ENCODE measurements at places on chromosomes 4 and X. TPM values are rescaled to one million over a fixed set of nuclear protein-coding genes. Genes with fewer than 3 reads are reported as not detected.
A peak's percentile ranks its signal among the peaks of the same experiment; 100 is the strongest.

- DNase-seq = no peak
Observed at GRCh38 chr4:188246488-188246887, 107.2 kb downstream of the TRIML1 start.

Gene ZIC3
- not detected for total RNA-seq

GRCh38 chrX:10725071-10725470, 104.7 kb upstream of the MID1 start:
- no peak for DNase-seq

Gene LUZP4
- total RNA-seq = not detected

GRCh38 chr4:155785828-155786227, 27.0 kb downstream of the GUCY1B1 start:
- DNase-seq = no peak

DNA sequence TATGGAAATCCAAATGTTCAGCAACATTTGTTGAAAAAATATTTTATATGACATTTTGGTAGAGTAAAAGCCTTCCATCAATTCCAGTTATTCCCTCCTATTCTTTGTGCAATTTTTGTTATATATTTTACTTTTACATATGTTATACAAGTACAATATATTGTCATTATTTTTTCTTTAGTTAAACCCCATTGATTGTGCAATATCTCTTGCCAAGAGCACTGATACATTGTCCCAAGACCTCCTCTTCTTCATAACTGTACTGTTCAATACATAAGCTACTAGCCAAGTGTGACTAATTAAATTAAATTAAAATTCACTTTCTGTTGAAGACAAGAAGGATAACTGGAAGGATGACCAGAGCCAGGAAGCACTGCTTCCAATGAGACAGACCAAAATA, 527.5 kb downstream of the TMA16 start:
- DNase-seq = no peak

Gene BGN
- total RNA-seq = 35.3 TPM

GRCh38 chr4:53055274-53055673, 193.2 kb downstream of the RASL11B start:
- DNase-seq = no peak

GRCh38 chr4:138675685-138676084, 339.9 kb upstream of the NOCT start:
- no peak for DNase-seq

Gene BEND2
- total RNA-seq = not detected

Gene SHOX
- total RNA-seq = not detected

DNA sequence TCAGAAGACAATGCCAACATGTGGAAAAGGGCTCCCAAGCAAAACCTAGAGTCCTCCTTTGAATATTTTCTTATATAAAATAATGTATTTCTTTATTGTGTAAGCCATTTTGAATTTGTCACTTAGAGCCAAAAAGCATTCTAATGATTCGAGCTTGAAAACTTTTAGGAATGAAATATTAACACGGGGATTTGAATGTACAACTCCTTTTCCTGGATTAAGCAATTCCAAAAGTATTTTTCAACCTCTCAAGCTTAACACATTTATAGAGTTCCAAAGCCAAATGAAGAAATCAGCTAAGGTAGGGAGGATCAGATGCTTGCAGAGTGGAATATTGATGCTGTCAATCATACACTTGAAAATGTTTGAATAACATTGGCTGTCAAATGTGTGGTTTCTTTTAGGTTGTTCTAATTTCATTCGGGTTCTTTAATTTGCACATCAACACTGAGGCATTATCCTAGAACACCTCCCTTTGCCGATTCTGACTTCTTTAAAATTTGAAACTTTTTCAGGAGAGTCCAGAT, 67.2 kb upstream of the ETNPPL start:
- no peak for DNase-seq

DNA sequence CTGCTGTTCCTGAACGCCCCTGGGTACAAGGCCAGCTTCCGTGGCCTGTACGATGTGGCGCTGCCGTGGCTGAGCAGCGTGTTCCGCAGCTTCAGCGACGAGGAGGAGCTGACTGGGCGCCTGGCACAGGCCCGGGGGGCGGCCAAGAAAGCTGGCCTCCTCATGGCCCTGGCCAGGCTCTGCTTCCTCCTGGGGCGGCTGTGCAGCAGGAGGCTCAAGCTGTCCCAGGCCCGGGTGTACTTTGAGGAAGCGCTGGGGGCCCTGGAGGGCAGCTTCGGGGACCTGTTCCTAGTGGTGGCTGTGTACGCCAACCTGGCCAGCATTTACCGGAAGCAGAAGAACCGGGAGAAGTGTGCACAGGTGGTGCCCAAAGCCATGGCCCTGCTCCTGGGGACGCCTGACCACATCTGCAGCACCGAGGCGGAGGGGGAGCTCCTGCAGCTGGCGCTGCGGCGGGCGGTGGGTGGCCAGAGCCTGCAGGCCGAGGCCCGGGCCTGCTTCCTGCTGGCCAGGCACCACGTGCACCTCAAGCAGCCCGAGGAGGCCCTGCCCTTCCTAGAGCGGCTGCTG, 28.2 kb downstream of the SH3TC1 start:
- DNase-seq = no peak

DNA sequence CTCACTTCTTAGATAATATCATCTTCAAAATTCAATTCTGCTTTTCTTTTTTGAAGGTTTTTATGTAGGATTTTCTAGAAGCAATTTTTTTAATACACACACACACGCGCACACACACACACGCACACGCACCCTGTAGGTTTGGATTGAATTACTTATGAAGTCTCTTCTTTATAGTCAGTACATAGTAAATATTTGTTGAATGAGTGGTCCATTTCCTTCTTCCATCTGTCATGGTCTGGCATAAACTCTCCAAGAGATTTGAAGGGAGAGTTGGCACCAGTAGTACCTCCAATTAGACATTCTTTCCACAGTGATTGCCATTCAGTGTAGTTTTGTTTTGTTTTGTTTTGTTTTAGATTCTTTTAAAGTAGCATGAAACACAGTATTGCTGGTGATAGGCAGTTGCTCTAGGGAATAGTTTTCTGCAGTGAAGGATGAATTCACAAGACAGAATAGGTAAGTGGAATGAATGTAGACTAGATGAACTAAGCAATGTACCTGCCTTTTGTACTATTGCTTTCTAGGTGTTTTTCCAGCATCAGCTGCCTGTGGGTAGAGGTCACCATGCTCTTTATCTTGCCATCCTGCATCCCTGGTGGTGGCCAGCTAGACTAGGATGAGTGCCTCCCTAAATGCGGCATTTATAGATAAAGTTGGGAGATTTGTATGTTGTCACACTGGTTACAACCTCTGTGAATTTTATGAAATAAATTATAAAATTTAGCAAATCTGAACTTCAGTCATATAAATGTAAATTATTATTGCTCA, 20.5 kb downstream of the PDLIM5 start:
- DNase-seq = no peak

DNA sequence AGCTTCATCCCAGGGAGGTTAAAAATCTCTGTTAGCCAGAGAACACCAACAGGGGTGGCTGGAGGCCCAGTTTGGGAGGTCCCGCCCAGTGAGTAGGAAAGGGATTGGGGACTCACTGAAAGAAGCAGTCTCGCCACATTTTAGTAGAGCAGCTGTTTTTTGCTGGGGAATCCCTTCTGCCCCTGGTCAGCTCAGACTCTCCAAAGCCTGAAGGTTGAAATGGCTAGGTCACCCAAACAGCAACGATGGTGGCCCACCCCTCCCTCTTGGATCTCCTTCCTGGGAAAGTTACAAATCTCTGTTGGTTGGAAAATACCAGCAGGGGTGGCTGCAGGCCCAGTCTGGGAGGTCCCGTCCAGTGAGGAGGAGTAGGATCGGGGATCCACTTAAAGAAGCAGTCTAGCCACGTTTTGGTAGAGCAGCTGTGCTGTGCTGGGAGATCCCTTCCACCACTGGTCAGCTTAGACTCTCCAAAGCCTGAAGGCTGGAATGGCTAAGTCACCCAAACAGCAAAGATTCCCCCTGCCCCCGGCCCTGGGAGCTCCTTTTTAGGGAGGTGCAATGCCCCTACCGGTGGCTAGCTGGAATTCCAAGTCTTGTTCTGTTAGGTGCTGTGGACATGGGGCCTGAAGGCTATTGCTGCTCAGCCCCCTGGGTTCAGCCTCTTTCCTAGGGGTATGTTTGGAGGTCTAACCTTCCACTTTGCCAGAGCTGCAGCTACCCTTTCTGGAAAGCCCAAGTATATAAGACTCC, 40.0 kb upstream of the TEX13A start:
- DNase-seq = peak; percentile 51

Gene SGCB
- total RNA-seq = 74.6 TPM

Gene PDE5A
- total RNA-seq = 6.5 TPM

GRCh38 chrX:140274811-140275525, 229.9 kb downstream of the SOX3 start:
- DNase-seq = no peak

Gene GAB1
- total RNA-seq = 72.5 TPM

DNA sequence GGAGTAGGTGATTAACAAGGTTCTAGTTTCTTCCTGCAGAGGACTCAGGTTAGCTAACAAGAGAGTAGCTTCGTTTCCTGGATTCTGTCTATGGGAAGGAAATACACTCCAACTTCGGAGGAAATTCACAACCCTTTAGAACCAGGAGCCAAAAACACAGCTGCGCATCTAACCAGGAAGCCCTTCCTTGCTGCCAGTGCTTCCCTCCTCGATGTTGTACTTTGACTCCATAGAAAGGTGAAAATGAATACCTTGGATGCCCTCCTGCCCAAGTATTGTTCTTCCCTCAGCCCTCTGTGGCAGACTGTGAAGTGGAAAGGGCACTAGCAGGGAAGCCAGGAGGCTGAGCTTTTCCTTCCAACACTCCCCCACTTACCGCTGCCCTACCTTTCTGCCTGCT, 35.1 kb downstream of the AKAP4 start:
- no peak for DNase-seq

GRCh38 chr4:90099812-90100211, 27.4 kb upstream of the CCSER1 start:
- DNase-seq = no peak

Gene S100P
- not detected for total RNA-seq

DNA sequence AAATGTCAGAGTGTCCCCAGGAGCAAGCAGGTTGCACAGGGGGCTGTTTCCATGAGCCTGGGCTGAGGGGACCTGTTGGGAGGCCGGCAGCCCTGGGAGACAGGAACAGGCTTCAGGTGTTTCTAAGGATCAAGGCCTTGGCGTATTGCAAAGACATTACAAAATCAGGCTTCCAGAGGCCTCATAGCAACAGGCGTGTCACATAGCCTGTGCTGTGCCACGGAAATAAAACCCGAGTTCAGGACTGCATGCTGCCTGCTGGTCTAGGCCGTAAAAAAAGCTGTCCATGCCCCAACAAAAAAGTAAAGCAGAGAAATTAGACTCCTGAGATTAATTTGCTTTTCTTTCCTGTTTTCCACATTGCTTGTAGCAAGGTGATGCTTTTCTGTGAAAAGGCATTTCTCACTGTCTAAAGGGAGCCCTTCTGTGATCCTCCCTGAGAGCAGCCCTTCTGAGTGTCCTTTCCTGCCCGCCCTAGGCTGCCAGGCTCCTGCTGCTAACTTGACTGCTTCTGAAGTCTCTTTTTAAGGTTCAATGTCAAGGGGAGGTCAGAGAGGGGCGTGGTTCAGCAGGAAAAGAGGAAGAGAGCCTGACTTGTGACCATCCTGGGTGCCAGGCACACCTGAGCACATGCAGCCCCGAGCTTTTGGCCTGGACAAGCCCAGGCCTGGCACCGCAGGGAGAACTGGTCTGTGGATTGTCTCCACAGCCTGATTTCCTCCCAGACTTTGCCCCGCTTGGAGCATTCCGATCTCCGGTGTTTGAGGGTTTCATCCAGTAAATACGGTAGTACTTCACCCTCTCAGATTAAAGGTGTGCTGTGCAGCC, 21.3 kb downstream of the SHROOM2 start:
- no peak for DNase-seq

DNA sequence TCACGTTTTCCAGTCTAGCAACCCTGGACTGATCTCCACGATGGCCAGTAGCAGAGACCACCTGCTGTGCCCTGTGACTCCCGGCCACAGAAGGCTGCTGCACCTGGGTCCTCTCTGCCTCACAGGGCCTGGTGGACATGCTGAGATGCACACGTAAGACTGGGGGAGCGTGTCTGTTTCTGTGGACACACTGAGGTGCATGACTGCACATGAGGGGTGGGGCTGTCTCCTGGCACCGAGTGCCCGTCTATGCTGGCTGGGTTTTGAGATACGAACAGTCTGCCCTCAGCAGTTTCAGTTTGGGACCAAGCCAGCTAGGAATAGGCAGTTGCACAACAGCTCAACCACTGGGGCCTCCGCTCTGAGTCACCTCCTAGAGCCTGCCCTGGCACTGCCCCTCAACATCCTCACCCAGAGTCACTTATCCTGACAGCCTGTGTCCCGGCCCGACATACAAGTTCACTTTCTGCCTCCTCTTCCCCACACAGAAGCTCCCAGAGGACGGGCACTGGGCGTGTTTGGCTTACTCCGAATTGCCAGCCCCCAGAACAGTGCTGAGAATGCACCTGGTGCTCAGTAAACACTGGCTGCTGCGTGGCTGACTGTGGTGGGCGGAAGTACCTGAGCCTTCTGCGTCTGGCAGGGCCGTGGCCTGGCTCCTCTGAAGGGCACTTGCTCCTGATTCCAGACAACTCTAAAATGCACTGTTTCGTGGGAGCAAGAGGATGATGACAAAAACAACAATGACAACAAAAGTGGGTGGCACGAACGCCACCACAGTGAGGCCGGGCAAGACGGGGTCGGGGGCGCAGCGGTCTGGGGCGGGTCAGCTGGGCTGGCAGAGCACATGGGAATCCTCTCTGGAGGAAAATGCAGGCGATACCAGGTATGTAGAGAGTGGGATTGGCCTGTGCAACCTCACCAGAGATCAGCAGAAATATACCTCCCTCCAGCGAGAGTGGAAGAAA, 30.9 kb downstream of the RNF212 start:
- peak; percentile 66 for DNase-seq

Gene CCDC110
- 1.6 TPM for total RNA-seq

DNA sequence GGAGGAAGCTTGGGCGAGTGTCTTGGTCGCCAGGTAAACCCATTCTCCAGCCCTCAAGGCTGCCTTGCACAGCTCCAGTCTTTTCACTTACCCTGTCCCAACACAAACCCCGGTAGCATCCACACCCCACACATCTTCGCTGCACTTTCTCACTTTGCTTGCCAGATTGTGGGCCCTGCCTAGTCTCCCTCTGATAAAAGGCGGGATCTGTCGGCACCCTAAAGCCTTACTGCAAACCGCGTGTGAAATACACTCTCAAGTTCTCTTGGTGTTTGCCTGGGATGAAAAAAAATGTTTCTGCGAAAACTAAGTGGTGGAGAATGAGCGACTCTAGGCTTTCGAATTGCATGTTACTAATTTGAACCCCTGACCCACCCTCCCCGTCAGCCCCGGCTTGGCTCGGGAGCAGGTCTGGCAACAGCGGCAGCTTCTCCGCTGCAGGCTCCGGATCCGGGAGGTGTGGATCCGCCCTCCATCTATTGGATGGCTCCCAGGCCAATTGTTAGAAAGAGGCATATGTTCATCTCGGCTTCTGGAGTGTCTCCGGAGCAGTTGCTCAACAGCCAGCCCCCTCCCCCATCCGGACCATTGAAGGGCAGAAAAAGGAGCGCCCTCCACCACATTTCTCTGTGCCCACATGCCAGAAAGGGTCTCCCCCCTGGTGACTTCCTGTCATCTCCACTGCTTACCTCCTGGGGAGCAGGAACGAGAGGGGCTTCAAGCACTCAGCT, 3.0 kb upstream of the CITED1 start:
- peak; percentile 74 for DNase-seq

Gene HTR2C
- not detected for total RNA-seq

GRCh38 chr4:29972121-29972520, 748.0 kb upstream of the PCDH7 start:
- no peak for DNase-seq

- DNase-seq = no peak
Observed at GRCh38 chr4:86917212-86918039, 17.4 kb upstream of the AFF1 start.
